ENCODE measurements at places on chromosomes 1 and 21.

GRCh38 chr1:61171974-61172373, 89.6 kb downstream of the NFIA start:
- no peak for DNase-seq

- no peak for DNase-seq
Observed at GRCh38 chr1:231208980-231209379, 32.0 kb upstream of the GNPAT start.

GRCh38 chr1:153872331-153872730, 50.4 kb downstream of the GATAD2B start:
- no peak for DNase-seq

DNA sequence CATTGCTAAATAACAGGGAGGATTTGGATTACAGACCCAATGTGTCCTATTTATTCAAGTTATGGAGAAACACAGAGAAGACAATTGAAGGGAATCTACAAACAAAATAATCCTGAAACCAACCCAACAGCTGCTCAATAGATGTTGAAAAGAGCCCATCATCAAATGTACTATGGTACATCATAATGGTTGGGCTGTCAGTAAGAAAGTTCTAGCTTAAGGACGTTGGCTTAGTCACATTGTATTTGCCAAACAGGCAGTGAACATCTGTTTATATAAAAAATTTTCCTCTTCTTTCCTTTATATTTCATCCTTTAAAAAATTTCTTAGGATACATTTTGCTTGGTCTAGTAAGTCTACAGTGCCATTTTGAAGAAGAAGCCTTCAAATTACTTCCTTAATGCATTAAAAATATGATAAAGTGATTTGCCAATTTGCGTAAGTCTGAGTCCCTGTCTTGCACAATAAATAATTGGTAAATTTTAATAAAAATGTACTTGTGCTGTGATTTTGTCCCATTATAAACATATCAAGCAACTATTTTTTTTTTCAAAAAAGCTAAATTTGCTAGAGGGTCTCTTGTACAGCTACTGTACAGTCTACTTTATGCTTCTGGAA, 14.4 kb downstream of the MAP3K7CL start:
- DNase-seq: no peak

- DNase-seq: peak; percentile 73
Observed at GRCh38 chr1:64515427-64515826, 45.5 kb downstream of the CACHD1 start.
